ENCODE measurements at places on chromosomes 7 and 10.

DNA sequence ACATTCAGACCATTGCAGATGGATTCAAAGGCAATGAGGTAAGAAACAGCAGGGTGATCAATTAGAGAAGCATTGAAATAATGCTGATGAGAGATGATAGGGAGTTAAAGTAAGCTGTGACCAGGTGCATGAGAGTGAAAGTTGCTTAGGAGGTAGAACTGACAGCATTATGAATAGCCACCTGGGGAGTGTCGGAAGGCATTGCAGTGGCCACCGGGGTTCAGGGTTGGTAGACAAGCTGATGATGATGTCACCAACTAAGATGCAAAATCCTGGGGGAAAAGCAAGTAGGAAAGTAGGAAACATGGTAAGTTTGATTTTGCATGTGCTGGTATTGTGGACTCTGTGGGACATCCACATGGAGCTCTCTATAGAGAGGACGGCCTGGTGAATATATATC, 211.9 kb upstream of the ETV1 start:
- no peak overlapping the region for H3K4me3 ChIP-seq
- no peaks in the 10 kb centered on the region for H3K27me3 ChIP-seq
- no peaks in the 10 kb centered on the region for H3K36me3 ChIP-seq
- no peaks in the 10 kb centered on the region for H3K4me1 ChIP-seq
- no peak overlapping the region for H3K27ac ChIP-seq

GRCh38 chr7:119936836-119937235, 336.1 kb upstream of the KCND2 start:
- H3K27me3 ChIP-seq = no peaks in the 10 kb centered on the region
- H3K4me1 ChIP-seq = no peaks in the 10 kb centered on the region
- H3K27ac ChIP-seq = no peak overlapping the region
- no peak overlapping the region for H3K4me3 ChIP-seq
- H3K36me3 ChIP-seq = no peaks in the 10 kb centered on the region
- no peak for DNase-seq

DNA sequence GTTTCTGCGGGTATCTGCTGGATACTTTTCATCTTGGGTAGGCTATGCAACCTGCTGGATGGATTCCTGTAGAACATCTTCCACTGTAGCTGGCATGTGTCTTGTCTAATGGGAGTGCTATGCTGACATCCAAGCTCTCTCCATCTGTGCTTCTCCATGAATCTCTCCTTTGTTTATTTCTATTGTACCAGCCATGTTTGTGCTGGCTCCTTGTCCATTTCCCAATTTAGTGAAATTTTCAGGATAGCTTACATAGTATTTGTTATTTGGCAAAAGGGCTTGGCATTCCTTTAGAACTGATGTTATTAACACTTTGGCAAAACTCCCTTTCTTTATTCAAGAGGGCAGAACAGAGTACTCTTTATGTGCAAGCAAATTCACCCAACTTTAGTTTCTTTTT, 198.0 kb downstream of the CSTF2T start:
- H3K27ac ChIP-seq = no peak overlapping the region
- peaks cover 15% of the 10 kb centered on the region for H3K27me3 ChIP-seq
- no peak for DNase-seq

DNA sequence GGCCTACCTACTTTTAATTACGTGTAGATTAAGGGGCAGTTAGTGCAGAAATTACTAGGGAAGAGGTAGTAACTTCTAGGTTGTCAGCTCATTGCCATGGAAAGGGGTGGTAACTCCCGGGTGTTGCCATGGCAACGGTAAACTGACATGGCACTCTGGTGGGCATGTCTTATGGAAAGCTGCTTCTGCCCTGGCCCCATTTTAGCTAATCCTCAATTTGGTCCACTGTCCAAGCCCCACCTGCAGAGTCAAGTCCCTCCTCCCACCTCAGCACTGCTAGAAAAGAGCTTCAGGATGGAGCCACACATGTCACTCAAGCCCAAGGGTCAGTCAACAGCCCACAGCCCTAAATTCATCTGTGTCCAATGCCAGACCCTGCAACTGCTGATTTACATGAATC, 7.5 kb upstream of the ZKSCAN1 start:
- peaks cover 17% of the 10 kb centered on the region for H3K4me1 ChIP-seq
- H3K27ac ChIP-seq = no peak overlapping the region
- no peak overlapping the region for H3K4me3 ChIP-seq
- no peak for DNase-seq

GRCh38 chr10:107091126-107091525, 73.4 kb downstream of the SORCS1 start:
- H3K4me1 ChIP-seq = no peaks in the 10 kb centered on the region
- no peak for DNase-seq
- H3K27me3 ChIP-seq = no peaks in the 10 kb centered on the region
- H3K36me3 ChIP-seq = no peaks in the 10 kb centered on the region

DNA sequence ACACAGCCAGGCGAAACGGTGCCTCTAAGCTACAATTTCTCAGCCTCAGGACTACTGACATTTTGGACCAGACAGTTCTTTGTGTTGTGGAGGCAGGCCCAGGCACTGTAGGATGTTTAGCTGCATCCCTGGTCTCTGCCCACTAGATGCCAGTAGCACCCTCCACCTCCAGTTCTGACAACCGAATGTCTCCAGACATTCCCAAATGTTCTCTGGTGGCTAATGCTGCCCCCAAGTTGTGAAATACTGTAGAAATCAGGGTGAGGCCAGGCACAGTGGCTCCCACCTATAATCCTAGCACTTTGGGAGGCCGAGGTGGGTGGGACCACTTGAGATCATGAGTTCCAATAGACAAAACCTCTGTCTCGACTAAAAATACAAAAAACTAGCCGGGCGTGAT, 18.2 kb downstream of the HNRNPF start:
- no peak overlapping the region for H3K4me3 ChIP-seq
- H3K36me3 ChIP-seq = peaks cover 68% of the 10 kb centered on the region
- no peaks in the 10 kb centered on the region for H3K27me3 ChIP-seq
- peaks cover 2% of the 10 kb centered on the region for H3K4me1 ChIP-seq
- H3K27ac ChIP-seq = no peak overlapping the region
- DNase-seq = no peak

DNA sequence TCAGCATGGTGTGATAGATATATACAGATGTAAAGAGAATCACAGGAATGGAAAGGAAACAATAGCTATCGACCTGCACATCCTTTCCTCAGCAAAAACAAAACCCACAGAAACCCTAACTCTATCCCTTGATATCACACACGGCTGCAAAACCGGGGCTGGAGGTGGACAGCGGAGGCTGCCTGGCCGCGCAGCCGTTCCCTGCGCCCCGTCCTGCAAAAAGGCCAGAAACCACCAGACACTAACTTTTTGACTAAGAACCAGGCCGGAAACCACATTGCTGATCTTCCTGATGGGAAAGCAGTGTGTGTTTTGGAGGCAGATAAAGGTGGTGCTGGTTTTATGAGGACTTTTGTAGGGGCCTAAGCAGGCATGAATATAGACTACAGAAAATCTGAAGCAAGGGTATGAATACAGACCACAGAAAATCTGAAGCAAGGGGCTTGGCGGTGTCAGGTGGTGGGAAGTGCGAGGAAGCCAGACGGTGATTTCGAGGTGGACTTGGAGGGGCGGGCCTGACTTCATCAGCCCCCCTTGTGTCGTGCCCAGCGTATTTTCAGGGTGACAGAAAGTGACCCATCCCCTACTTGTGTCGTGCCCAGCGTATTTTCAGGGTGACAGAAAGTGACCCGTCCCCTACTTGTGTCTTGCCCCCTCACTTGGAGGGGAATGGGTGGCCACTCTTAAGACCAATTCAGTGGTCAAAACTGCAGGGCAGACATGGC, 123.3 kb downstream of the WDR37 start:
- no peak overlapping the region for H3K4me3 ChIP-seq
- DNase-seq = no peak
- peaks cover 23% of the 10 kb centered on the region for H3K27me3 ChIP-seq
- no peaks in the 10 kb centered on the region for H3K36me3 ChIP-seq
